ENCODE measurements at places on chromosomes 1 and 21. TPM values are rescaled to one million over a fixed set of nuclear protein-coding genes. Genes with fewer than 3 reads are reported as not detected.

The AMPD1 gene
- not detected for total RNA-seq

The ESPN gene
- 16.3 TPM for total RNA-seq

- peaks cover 21% of the 10 kb centered on the region for H3K4me1 ChIP-seq
- DNase-seq: peak; percentile 45
- no peak overlapping the region for H3K4me3 ChIP-seq
- H3K27ac ChIP-seq: peak overlapping the region; percentile 78
- H3K36me3 ChIP-seq: peaks cover 3% of the 10 kb centered on the region
- no peaks in the 10 kb centered on the region for H3K27me3 ChIP-seq
Observed at GRCh38 chr1:202131956-202132821, 9.5 kb downstream of the GPR37L1 start.

GRCh38 chr1:205287767-205288559 lies 33.6 kb downstream of the NUAK2 start:
- H3K27ac ChIP-seq: peak overlapping the region; percentile 33
- DNase-seq: no peak
- H3K4me3 ChIP-seq: no peak overlapping the region
- H3K4me1 ChIP-seq: peaks cover 51% of the 10 kb centered on the region
- H3K27me3 ChIP-seq: no peaks in the 10 kb centered on the region
- H3K36me3 ChIP-seq: no peaks in the 10 kb centered on the region

The RSPO1 gene
- not detected for total RNA-seq

- H3K27ac ChIP-seq: no peak overlapping the region
- no peaks in the 10 kb centered on the region for H3K4me1 ChIP-seq
- H3K4me3 ChIP-seq: no peak overlapping the region
Observed at GRCh38 chr1:171901245-171901644, 59.9 kb downstream of the DNM3 start.

GRCh38 chr1:100528871-100529270 lies 9.1 kb upstream of the GPR88 start:
- no peak overlapping the region for H3K27ac ChIP-seq
- H3K27me3 ChIP-seq: no peaks in the 10 kb centered on the region
- no peak overlapping the region for H3K4me3 ChIP-seq
- no peaks in the 10 kb centered on the region for H3K36me3 ChIP-seq
- no peak for DNase-seq
- no peaks in the 10 kb centered on the region for H3K4me1 ChIP-seq

The NBPF20 gene
- total RNA-seq: 6.3 TPM

GRCh38 chr1:41343790-41344699 lies 17.2 kb upstream of the FOXO6 start:
- H3K27ac ChIP-seq: no peak overlapping the region
- H3K27me3 ChIP-seq: no peaks in the 10 kb centered on the region
- H3K4me3 ChIP-seq: no peak overlapping the region
- DNase-seq: no peak
- H3K4me1 ChIP-seq: no peaks in the 10 kb centered on the region
- H3K36me3 ChIP-seq: no peaks in the 10 kb centered on the region

DNA sequence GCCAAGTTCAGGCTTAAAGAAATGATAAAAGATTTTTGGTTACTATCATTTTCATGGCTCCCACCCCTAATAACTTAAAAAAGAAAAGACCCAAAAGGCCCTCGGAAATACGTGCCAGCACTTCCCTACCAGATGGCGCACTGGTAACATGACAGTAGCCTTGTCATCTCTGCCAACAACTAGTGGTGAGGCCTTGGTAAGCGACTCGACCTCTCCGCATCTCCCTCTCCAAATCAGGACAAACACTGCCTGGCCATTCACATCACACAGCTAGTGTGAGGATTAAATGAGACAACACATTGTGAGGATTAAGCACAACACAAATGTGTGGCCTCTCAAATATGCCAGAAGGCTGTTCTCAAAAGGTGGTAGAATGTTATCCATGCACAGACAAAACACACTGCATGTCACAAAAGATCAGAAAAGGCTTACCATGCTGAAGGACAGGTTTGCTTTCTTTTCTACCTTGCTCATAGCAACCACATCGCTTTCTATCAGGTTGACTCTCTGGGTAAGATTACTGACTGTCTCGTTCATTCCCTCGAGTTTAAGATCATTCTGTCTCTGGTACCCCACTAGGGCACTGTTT lies 16.4 kb downstream of the TEX38 start:
- H3K4me3 ChIP-seq: no peak overlapping the region
- no peaks in the 10 kb centered on the region for H3K36me3 ChIP-seq
- no peaks in the 10 kb centered on the region for H3K27me3 ChIP-seq
- no peak for DNase-seq
- no peaks in the 10 kb centered on the region for H3K4me1 ChIP-seq

All from Caco-2 (cell line).